ENCODE measurements at places on chromosomes 11 and 22.

GRCh38 chr22:36369922-36370791 is 17.6 kb downstream of the MYH9 start:
- peak; percentile 7 for DNase-seq

- no peak for DNase-seq
These were observed 179.1 kb upstream of the ISX start for GRCh38 chr22:34886812-34887211.

GRCh38 chr11:9982127-9982795 is 311.8 kb downstream of the SBF2 start:
- DNase-seq: peak; percentile 8

DNA sequence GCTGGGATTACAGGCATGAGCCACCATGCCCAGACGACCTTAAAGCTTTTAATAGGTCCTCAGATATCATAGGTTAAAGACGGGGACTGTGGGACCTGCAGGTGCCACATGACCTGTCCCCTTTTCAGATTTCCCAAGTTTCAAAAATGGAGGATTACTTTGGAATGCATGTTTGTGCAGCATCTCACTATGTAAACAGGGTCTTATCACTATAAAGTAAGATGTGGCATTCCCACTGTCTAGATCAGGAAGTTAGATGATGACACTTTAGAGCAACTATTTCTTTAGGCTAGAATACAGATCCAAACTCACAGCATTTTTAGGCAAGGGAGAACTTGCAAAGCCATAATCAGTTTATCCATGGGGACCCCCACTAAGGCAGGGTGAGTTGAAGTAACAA is 92.8 kb downstream of the USP35 start:
- no peak for DNase-seq

- DNase-seq: no peak
These were observed 5.9 kb downstream of the RHOG start for GRCh38 chr11:3834664-3835461.

DNA sequence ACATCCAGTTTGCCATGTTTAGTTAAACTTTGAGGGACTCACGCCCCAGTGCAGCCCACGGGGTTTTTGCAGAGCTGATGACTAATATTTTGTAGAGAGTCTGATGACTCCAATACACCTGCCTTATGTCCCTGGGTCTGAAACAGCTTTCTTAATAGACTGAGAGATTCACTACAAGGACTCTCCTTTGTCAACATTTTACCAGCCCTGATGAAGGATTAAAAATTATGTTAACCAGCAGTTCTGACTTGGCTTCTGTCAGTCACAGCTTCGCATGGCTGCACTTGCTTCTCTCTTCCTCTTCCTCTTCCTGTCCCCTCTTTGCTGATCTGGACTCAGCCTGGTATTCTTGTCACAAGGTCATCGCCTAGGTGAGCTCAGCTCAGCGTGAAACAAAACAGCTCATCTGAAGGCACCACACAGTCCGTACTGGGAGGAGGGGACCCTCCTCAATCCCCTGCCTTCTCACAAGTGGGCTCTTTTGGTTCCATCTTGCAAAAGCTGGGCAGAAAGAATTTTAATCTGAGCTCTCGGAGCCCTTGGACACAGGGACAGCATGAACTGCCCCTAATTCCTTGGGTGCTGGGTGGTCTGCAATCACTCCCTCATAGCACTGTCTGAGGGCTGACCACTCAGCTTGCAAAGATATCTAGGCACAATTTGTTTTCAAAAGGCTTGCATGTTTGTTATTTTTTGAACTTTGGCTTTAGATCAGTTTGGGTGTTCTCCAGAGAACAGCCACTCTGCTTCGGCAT is 38.1 kb upstream of the POU2AF1 start:
- no peak for DNase-seq

- DNase-seq: no peak
These were observed 672.2 kb downstream of the LRRC4C start for GRCh38 chr11:40787224-40787623.

DNA sequence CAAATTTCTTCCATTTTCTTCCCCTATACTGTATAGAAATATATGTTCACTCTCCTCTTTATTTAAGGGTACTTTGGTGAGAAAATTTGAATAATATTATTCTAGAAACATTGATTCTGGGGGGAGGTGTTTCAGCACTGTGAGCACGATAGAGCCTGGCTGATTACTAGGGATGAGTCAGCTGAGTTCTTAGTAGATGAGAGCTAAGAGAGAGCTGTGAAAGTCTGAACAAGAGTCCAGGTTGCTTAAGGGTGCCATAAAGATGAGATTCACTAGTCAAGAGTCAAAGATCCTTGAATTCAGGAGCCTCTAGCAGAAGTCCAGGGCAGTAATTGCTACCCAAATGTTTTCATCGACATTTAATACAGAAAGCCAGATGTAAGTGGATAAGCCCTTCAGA is 756.6 kb upstream of the API5 start:
- no peak for DNase-seq

GRCh38 chr11:117083011-117083935 is 15.0 kb downstream of the SIK3 start:
- DNase-seq: no peak

DNA sequence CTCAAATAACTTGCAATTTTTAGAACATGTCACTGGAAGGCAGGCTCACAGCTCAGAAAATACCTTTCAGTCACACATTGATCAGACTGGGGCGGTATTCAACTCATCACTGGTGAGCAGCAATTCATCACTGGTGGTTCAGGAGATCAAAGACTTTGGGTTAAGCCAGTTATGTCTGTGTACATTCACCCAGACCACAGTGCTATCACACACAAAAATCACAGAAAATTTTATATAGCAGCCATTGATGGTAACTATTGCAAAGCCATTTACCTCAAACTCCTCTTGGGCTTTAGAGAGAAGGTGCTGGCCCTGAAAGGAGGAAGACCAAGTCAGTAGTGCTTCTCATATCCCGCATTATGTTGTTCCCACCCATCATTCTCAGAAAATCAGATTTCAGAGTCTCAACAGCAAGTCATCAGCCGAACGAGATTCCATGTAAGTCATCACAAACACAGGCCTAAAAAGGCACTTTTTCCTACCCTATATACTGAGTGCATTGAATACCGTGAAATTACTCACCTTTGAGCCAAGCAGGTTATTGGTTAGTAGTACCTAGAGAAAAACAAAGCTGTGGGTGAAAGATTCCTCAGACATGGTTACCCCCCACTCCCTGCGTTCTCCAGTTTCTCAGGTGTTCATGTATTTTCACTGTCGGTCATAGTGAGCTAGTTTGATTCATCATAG is 14.0 kb upstream of the WDR74 start:
- DNase-seq: no peak

DNA sequence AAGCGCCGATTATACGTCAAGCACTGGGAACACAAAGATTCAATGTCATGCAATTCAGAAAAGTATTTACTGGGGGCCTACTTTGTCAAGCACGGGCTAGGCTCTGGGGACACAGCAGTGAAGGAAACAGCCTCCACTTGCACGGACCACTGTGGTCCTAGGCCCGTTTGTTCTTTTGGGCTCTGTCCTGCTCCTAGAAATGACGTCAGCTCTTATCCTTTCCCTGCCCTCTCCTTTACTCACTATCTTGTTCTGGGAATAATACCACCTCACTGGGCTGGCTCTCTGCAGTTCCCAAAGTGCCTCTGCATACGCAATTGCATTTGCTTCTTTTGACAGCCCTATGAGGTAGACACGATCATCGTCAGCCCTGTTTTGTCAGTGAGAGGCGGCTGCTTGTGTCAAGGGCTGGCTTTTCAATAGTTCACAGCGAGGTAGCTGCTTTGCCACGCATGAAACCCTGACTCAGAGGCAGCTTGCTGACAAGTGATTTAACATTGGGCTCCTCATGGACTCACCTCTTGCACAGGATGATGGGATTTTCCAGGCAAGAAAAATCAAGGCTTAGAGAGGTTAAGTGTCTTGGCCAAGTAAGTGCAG is 22.9 kb upstream of the IGSF22 start:
- DNase-seq: no peak

GRCh38 chr11:110479108-110480101 is 49.7 kb downstream of the FDX1 start:
- DNase-seq: no peak

- DNase-seq: no peak
These were observed 1526.3 kb downstream of the BRD1 start for GRCh38 chr22:48301421-48301820.

GRCh38 chr11:112408517-112408916 is 147.9 kb upstream of the PLET1 start:
- DNase-seq: no peak

GRCh38 chr11:85694385-85694980 is 8.5 kb upstream of the CCDC89 start:
- peak; percentile 2 for DNase-seq

DNA sequence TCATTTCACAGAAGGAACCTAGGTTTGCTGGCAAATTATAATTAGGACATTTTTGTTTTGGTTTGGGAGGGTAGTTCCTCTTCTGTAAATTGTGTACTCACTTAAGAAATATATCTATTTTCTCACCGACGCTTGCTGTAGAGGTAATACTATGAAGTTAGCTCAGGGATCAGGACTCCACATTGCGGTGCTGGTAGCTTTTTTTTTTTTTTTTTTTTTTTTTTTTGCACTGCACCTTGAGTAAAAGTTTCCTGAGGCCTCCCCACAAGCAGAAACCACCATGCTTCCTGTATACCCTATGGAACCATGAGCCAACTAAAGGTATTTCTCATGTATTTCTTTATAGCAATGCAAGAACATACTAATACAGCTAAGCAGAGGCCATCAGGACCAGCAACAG is 14.7 kb downstream of the UBTFL1 start:
- DNase-seq: no peak

- DNase-seq: no peak
These were observed 23.1 kb upstream of the PSMA1 start for GRCh38 chr11:14543260-14543659.

DNA sequence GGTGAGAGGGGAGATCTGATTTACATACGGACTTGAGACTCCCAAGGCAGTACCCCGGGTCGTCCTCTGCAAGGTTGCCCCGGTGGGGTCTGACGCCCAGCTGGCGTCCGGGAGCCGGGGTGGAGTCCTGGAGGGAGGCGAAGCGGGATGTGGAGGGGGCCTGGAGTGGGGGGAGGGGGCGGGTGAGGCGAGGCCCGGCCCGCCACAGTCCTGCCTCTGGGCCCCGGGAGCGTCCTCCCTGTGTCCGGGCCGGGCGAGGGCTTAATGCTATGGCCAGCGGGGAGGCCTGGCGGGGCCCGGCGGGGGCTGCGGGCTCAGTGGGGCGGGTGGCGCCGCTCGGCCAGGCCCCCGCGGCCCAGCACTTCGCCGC is 2.4 kb upstream of the MYBPC3 start:
- DNase-seq: no peak

GRCh38 chr11:120424185-120424969 is 87.2 kb upstream of the GRIK4 start:
- DNase-seq: no peak

DNA sequence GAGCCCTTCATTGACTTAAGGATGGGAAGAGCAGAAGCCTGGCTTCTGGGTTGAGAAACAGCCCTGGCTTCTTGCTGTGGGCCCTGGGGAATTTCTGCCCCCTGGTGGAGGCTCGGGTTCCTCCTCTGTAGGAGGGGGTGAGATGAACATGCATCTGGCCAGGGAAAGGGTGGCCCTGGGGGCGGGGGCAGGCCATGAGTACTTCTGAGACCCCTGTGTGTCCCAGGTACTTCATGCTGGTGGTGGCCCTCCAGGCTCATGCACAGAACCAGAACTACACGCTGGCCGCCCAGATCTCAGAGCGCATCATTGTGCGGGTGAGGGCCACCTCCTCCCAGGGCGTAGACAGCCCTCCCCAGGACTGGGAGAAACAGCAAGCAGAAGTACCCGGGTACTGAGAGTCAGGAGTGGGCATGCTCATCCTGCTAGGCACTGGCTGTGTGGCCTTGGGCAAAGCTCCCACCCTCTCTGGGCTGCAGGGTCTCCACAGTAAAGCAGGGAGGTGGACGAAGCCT is 15.8 kb downstream of the TMEM258 start:
- DNase-seq: no peak

- DNase-seq: no peak
These were observed 24.0 kb downstream of the LMO1 start for GRCh38 chr11:8239536-8240228.

- DNase-seq: no peak
These were observed 44.3 kb upstream of the PLET1 start for GRCh38 chr11:112304914-112305313.

- no peak for DNase-seq
These were observed 14.4 kb upstream of the GRK2 start for GRCh38 chr11:67251841-67252240.

DNA sequence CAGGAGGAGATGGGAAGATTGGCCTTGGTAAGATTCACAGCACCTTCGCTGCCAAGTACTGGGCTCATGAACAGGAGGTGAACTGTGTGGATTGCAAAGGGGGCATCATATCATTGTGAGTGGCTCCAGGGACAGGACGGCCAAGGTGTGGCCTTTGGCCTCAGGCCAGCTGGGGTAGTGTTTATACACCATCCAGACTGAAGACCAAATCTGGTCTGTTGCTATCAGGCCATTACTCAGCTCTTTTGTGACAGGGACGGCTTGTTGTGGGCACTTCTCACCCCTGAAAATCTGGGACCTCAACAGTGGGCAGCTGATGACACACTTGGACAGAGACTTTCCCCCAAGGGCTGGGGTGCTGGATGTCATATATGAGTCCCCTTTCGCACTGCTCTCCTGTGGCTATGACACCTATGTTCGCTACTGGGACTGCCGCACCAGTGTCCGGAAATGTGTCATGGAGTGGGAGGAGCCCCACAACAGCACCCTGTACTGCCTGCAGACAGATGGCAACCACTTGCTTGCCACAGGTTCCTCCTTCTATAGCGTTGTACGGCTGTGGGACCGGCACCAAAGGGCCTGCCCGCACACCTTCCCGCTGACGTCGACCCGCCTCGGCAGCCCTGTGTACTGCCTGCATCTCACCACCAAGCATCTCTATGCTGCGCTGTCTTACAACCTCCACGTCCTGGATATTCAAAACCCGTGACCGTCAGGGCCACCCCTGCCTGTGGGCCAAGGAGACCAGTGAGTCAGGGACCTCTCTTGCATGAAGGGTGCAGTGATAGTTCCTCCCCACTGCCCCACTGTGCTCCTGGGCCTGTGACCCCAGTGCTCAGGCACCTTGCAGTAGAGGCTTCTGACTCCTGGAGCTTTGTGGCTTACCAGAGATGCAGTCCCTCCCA is 83.6 kb downstream of the BCR start:
- no peak for DNase-seq

DNA sequence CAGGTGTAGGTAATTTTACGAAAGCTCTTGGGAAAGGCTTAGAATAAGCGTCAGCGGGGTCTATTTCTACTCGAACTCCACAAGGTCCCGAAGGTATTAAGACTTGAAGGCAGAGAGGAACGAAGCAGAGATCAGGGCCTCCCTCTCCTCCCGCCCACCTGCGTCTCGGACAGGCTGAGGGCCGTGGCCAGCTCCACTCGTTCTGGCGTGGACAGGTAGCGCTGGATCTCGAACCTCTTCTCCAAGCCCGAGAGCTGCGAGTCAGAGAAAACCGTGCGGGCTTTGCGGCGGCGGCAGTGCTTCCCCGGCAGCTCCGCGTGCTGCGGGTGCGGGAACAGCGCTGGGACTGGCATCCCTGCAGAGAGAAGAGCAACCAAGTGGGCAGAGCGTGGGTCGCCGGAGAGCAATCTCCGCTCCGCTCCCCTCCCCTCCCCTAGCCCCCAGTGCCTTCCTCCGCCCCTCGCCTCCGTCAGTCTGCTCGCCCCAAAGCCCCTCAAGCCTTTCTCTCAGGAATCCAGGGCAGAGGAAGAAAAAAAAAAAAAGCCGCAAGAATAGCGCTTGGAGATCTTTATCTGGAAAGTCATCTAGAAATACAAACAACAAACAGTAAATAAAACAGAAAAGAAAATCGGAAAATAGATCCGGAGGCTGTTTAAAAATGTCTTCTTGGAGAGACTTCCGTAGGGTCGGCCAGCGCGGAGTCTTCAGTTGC is 2.4 kb downstream of the BSX start:
- no peak for DNase-seq

- DNase-seq: no peak
These were observed 7.4 kb downstream of the MCM5 start for GRCh38 chr22:35407362-35407761.
